ENCODE measurements at places on chromosomes 4 and X.

DNA sequence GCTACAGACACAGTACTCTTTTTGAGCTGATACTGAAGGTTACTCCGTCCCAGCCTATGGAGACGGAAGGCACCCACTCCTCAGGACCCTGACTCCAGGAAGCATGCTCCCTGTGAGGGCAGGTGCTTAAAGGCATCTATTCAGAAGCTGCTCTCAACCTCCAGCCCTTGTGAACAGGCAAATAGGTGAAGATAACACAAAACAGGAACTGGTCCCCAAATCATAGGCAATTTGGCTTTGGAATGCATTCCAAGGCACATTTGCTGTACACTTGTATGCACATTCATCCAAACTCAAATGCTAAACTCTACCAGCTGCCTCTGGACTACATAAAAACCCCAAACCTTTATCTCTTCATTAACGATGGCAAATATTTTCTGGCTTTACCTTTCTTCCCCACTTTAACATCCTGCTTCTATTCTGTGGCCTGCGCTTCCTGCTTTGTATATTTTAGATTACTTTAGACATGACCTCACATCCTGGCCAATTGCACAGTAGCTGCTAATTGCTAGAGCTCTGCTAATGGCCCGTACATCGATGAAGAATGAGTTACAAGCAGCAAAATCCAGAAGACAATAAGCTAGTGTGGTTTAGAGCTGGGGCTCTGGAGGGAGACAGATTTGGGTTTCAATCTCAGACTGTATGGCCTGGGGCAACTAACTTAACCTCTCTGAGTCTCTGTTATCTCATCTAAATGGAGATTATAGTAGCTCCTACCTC is 3.2 kb downstream of the SEL1L3 start:
- no peak for DNase-seq

DNA sequence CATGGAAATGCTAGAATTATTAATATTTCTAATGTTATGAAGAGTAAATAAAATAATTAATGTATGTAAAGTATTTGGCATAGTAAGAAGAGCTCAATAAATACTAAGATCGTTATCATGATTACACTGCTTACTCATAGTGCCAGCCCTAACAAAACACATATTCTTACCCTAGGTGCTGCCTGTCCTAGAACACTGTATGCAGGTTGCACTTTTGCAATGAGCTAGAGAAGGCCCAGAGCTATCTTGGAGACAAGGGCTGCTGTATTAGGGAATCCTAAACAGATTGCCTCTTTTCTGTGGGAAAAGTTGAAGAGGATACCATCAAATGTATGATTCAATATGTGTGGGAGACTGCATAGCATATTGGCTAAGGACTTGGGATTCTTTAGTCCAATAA is 48.0 kb upstream of the TMEM164 start:
- no peak for DNase-seq

DNA sequence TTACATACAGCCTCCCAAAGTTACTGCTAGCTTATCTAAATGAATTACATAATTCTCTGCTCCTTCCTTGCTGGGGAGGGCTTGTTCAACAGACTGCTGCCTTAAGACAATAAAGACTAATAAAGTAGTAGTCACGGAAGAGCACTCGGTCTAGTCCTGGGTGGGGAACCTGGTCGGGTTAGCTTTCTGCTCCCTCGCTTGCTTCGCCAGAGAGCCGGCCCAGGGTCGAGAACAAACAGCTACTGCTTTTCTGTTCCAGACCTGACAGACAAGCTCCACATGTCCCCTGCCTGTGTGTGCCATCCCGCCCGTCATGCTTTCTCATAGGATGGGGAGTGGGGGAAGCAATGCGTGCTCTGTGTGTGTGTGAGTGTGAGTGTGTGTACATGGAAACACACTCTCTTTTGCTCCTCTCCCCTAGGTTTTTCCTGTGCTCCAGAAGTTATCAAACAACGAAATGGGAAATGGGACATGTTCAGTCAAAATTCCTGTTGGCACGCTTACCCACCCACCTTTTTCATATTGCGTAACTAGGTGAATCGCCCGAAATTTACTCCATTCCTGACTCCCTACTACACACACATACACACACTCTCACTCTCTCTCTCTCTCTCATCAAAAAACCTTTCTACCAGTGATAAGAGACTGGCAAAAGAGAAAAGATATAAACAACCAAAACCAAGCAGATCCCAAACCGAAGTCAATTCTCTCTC is 1.3 kb downstream of the NPY1R start:
- no peak for DNase-seq

DNA sequence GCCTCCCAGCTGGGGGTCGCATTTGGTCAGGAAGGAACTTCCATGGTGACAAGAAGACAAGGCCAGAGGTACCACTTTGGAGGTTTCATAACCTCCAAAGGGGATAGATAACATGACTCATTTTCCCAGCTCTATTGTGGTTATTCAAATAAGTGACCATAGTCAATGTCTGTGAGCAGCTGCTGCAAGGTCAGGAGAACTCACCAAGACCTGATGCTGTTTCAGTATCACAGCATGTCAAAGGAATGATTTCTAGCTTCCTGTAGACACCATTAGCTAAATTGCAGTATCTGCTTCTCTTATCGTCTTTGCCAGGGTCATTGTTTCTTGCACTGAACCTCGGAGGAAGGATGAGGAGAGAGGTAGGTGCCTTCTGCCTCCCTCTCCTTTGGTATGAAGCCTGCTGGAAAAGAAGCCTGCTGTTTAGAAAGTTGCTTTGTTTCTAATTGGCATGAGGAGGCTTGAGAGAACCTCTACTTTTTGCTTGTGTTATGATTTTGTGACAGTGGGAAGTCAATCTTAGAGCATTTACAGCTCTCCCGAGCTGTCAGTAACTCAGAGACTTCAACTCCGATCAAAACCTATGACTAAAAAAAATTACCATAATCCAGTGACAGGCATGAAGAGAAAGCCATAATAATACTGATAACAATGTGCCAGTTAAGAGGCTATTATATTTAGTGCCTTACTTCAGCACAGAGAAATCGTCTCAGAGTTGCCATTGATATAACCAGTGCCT is 38.0 kb upstream of the GATB start:
- no peak for DNase-seq

DNA sequence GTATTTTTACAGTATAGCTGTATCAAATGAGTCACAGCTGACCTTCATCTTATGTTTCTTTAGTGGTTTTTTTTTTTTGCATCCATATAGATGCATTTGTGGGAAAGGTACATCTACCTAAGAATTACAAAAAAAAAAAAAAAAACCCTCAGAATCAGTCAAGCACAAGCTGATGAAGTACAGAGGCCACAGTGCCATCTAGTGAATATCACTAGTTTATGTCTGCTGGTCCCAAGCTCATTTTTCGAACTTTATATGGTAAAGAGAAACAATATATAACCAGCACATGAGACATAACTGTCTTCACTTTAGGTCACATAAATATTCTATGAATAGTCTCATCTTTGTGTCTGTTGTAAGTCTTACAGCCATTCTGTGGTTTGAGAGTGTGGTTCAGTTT is 220.1 kb downstream of the DLG3 start:
- DNase-seq: no peak
